ENCODE measurements at places on chromosomes 5 and 9.

DNA sequence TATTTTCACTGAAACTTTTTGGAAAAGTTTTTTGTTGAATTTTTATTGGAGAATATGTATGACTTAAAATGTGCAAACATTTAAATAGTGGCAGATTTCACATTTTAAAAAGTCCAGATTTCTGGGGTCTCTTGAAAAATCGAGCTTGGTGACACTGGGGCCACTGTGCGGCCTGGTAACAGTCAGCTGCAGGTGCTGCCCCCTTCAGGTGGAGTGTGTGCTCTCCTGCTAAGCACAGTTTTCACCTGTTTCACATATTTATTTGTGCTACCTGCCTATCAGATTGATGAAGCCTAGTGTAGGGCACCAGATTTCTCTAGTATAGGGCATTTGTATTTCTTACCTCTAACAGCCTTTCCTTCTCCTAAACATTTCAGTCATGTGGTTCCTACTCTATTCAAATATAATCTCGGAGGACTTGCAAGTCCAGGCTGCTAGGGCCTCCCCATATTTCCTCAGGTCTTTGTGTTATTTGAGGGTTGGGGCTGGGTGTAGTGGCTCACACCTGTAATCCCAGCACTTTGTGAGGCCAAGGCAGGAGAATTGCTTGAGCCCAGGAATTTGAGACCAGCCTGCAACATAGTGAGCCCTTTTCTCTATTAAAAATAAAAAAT lies 95.8 kb upstream of the KLF9 start:
- DNase-seq: no peak

DNA sequence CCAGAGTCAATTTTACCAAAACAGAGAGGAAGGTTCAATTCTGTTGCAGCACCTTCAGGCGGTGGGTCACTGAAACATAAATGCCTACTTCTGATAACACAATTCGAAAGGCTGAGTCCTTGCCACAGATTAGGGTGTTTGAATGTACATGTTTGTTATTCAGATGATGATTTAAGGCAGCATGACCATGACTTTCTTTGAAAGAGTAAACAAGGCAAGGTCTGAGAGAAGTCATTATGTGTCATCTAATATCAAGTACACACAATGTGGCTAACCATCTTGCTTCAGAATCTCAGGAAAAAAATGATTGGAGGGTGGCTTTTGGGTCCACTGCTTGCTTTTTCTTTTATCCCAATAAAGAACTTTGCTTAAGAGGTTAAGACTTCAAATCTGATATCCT lies 457.5 kb downstream of the TAF11L14 start:
- no peak for DNase-seq

- DNase-seq: no peak
Measured at GRCh38 chr5:42614509-42614908, 142.1 kb upstream of the CCDC152 start.

DNA sequence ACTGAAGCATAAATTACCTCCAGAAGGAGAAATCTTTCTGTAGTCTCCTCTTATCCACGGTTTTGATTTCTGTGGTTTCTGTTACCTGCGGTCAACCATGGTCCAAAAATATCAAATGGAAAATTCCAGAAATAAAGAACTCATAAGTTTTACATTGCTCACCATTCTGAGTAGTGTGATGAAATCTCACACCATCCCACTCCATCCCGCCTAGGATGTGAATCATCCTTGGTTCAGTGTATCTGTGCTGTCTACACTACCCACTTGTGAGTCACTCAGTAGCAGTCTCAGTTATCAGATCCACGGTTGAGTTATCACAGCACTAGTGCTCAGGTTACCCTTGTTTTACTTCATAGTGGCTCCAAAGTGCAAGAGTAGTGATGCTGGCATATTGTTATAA lies 371.2 kb downstream of the NFIB start:
- DNase-seq: peak; percentile 93

DNA sequence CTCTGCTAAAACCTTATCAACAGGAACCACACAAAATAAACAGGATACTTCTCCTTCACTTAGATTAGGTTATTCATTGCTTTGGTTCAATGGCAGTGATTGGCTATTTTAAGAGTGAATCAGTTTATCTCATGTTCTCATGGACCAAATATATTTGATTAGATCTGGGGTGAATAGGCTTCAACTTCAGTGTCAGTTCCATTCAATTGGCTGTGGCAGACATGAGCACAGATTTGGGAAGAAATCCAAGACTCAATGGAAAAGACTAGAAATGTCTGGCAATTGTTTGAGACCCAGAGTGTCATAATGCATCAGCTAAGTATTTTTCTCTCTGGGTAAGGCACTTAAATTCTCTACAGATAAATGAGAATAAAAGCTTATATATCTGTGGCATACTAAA lies 37.1 kb downstream of the CDH18 start:
- DNase-seq: no peak

DNA sequence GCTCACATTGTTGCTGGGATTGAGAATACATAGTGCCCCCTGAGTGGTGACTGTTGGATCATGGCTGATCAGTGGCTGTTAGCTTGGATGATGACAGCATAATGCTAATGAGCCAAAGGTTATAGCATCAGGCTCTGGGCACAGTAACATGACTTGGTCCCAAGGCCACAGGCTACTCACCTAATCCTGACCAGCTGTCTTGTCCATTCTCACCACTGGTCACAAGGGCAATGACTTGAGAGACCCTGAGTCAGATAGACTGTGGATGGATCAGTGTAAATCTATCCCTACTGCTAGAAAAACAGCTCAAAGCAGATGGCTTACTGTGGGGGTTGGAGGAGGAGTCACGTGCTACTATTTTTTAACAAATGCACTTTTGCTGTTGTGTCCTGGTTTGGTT lies 74.7 kb downstream of the AOPEP start:
- DNase-seq: peak; percentile 44

- DNase-seq: no peak
Measured at GRCh38 chr5:43140286-43140685, 19.6 kb downstream of the ZNF131 start.

DNA sequence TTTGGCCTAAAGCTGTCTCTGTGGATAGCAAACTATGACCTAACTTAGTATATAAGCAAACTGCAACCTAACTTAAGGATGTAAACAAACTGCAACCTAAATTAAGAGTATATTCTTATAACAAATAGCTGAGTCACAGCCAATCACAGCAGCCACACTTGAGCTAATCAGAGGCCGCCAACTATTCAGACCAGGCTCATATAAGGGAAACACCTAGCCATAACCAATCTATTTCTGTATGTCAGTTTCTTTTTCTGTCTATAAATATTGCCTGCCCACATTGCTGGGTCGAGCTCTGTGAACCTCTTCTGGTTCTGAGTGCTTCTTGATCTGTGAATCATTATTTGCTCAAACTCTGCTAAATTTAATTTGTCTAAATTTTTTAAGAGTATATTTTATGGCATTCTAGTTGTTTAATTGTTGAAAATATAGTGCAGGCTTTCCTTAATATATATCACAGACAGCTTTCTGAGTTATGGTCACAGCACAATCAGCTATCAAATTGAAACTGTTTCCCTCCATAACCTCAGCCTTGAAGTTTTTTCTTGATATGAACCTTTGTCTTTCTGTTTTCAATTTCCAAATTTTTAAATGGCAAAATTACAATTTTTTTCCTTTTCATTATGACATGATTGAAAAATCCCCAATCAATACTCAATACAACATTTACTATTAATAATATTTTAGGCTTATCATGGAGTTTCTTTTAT lies 327.1 kb upstream of the NUDT12 start:
- DNase-seq: no peak

DNA sequence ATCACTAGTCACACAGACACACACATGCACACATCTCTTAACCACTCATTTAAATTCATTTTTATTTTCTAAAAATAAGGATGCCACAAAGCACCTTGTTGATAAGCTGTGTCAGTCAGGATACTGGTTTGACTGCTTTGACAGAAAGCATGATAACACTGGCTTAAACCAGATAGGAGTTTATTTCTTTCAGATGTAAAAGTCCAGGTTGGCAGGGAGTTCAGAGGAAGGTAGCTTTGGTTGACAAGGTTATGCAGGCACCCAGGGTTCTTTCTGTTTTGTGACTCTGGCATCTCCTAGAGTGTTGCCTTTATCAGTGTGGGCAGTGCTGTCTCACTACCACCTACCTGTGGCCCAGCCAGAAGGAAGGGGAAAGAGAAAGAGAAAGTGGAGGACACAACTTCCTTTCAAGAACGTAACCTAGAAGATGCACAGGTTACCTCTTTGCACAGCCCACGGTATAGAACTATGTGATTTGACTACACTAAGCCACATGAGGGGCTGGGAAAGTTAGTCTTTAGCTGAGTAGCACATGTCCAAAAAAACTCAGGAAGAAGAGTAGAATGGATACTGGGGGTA lies 334.7 kb downstream of the OSTF1 start:
- DNase-seq: no peak

GRCh38 chr5:77155179-77155785 lies 55.2 kb upstream of the PDE8B start:
- no peak for DNase-seq

- DNase-seq: no peak
Measured at GRCh38 chr5:4124221-4124970, 528.8 kb downstream of the IRX1 start.

DNA sequence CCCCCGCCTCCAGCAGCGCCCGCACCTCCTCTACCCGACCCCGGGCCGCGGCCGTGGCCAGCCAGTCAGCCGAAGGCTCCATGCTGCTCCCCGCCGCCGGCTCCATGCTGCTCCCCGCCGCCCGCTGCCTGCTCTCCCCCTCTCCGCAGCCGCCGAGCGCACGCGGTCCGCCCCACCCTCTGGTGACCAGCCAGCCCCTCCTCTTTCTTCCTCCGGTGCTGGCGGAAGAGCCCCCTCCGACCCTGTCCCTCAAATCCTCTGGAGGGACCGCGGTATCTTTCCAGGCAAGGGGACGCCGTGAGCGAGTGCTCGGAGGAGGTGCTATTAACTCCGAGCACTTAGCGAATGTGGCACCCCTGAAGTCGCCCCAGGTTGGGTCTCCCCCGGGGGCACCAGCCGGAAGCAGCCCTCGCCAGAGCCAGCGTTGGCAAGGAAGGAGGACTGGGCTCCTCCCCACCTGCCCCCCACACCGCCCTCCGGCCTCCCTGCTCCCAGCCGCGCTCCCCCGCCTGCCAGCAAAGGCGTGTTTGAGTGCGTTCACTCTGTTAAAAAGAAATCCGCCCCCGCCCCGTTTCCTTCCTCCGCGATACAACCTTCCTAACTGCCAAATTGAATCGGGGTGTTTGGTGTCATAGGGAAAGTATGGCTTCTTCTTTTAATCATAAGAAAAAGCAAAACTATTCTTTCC lies 19.3 kb downstream of the CDKN2A start:
- no peak for DNase-seq

GRCh38 chr5:120240706-120241105 lies 223.4 kb upstream of the PRR16 start:
- DNase-seq: no peak

DNA sequence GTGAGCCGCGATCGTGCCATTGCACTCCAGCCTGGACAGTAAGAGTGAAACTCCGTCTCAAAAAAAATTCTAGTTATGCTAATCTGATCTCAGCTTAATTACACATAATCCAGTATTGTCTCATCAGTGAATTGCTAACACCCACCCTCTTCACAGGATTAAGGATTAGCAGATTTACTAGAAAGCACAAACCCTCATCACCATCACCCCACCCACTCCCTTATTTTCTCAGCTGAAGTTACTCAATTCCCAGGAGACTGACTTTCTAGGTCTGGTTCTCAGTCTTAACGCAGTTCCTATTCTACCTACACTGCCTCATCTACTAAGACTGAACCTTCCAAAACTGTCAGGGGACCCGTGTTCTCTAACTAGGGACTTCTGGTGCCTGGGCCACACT lies 9.0 kb downstream of the TOR1B start:
- no peak for DNase-seq

DNA sequence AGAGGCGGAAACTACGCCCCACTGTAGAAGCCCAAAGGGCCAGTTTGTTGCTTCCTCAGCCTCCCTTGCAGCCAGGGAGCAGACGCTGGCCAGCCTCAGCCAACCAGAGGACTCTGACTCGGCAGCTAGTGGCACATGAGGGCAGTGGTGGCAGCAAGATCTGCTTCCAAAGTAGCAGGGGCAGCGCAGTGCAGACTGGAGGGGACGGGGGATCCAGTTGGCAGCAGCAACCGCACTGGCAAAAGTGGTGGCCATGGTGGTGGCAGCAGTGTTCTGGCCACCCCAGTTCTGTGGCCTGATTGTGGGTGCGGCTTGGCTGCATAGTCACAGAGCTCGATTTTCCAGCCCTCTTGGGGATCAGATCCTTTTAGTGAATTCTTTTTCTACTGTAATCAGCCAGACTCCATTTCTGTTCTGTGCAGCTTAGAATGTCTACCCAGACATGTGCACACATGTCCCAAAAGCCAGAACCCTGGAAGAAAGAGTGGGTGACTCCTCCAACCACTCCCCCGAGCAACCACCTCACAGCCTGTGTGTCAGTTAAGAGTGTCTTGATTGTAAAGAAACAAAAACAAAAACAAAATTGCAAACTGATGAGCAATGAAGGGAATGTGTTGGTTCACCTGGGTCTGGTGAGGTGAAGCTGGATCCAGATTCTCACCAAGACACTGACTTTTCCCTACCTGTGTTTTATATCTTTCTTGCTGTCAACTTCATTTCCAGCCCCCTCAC lies 11.0 kb upstream of the ZBTB43 start:
- no peak for DNase-seq

- DNase-seq: peak; percentile 98
Measured at GRCh38 chr9:111957856-111958631, 61.4 kb downstream of the UGCG start.

- DNase-seq: no peak
Measured at GRCh38 chr5:142819292-142819691, 49.1 kb downstream of the ARHGAP26 start.

DNA sequence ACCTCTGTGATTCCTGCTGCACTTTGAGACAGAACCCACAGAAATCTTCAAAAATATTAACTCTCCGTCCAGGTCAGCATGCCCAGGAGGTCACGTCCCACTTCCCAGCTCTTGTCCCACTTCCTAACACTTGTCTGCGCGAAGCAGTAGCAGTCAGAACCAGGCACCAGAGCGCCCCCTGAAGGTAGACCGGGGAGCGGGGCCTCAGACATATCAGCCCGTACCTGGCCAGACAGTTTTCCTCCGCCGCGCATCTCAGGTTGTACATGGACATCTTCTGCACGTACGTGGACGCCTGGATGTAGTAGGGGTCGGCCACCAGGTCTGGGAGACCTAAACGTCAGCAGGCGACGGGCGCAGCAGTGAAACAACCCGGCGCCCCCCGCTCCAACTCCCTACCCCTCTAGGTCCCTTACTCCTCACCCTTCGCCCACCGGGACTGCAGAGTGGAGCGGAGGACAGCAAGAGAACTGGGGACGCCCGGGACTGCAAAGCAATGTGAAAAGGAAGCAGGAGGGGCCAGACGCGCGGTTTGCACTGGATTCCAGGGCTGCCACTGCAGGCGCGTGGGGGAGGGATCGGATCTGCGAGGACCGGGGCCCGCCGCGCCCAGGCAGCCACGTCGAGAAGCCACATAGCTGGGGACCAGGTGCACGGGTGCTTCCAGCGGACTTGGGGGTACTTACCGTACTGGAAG lies 1.2 kb downstream of the LOX start:
- peak; percentile 40 for DNase-seq

GRCh38 chr5:175690025-175690424 lies 32.2 kb downstream of the HRH2 start:
- no peak for DNase-seq
